A673 (cell line): ENCODE measurements at places on chromosomes 11 and 22. TPM values are rescaled to one million over a fixed set of nuclear protein-coding genes. Genes with fewer than 3 reads are reported as not detected.

Gene MUC6
- total RNA-seq: not detected in 2 replicates

DNA sequence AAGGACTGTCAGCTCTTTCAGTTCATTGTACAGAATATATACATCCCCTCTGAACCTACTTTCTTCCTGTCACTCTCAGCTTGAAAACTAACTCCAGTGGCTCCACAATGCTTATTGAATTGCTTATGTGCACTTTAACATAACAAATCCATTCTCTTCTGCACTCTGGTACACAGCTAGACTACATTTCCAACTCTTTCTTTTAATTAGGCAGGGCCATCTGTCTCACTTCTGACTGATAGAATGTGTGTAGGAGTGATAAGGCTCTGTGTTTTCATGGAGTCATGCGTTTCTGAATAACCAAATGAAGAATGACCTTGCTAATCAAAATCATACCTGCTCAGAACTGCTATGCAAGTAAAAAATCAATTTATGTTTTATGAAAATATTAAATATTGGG is 278.5 kb upstream of the CCDC179 start:
- DNase-seq: no peak
- no peaks in the 10 kb centered on the region for H3K36me3 ChIP-seq
- H3K27ac ChIP-seq: no peak overlapping the region
- H3K4me3 ChIP-seq: no peak overlapping the region
- no peaks in the 10 kb centered on the region for H3K4me1 ChIP-seq

DNA sequence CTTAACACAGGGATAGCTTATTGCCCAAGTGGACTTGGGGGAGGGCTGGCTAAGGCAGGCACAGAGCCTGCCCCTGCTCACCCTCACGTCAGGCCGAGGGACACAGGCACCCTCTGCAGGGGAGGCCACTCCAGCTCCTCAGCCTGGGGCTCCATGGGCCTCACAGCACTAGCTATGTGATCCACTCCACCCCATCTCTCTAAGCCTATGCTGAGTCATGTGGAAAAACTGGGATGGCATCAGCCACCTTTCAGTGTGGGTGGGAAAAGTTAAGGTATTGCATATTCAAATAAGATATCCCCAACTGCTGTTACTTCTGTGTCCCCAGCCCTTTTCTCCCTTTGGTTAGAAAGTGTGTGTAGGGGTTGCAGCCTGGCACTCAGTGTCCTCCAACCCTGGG is 22.3 kb downstream of the RANGAP1 start:
- H3K36me3 ChIP-seq: peaks cover 91% of the 10 kb centered on the region
- H3K27ac ChIP-seq: peak overlapping the region; percentile 47
- no peaks in the 10 kb centered on the region for H3K27me3 ChIP-seq
- no peak overlapping the region for H3K4me3 ChIP-seq
- no peak for DNase-seq

DNA sequence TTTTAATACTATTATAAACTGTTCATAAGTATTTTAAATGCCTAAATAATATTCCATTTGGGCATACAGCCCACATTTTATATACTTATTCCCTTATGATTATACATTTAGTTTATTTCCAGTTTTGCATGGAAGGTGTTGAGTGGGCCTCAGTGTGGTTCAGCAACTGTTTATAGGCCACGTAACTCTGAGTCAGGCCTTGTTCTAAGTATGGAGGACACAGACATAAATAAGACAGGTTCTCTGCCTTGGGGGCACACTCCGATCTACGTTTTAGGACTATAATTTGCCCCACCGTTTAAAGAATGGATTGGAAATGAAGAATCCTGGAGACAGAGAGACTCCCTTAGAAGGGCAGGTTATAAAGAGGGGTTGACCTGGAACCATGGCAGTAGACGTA is 212.2 kb upstream of the TBCEL start:
- no peaks in the 10 kb centered on the region for H3K4me1 ChIP-seq
- no peaks in the 10 kb centered on the region for H3K36me3 ChIP-seq
- DNase-seq: no peak
- peaks cover 13% of the 10 kb centered on the region for H3K27me3 ChIP-seq
- H3K4me3 ChIP-seq: no peak overlapping the region

Gene OR2AG2
- total RNA-seq: not detected in 2 replicates

DNA sequence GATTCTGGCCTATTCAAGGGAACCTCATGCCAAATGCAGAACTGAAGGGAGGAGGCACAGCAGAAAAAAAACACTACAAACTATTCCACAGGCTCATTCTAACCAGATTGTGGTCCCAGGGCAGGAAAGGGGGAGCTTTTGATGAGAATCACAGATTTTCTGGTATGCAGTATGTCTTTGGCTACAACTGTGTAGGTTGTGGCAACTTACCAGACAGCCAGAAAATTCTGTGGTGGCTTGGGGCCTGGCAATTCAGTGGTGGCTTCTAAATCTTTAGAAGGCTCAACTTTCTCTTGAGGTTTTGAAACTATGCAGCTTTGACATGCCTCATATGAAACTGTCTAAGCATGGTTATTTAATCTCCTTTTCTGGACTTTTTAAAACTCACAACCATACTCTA is 850.8 kb upstream of the CCDC90B start:
- H3K27ac ChIP-seq: no peak overlapping the region
- no peaks in the 10 kb centered on the region for H3K36me3 ChIP-seq
- no peaks in the 10 kb centered on the region for H3K27me3 ChIP-seq
- H3K4me1 ChIP-seq: peaks cover 5% of the 10 kb centered on the region

DNA sequence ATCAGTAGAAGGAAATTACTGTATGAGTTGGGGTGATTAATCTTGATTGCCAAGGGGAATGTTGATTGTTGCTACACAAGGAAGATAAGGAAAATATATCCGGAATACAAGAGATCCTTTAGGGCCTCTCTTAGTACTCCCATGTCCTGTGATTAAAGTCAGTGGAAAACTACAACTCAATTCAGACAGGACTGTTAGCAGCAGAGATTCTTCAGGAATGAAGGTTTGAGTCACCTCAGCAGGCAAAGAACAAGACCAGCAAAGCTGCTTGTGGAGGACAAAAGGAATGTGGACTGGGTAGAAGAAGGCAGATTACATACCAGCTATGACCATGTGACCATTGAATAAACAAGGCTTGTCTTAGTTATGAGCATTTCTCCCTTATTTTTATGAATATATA is 478.2 kb downstream of the BUD13 start:
- no peaks in the 10 kb centered on the region for H3K27me3 ChIP-seq
- H3K4me3 ChIP-seq: no peak overlapping the region
- H3K36me3 ChIP-seq: no peaks in the 10 kb centered on the region
- no peaks in the 10 kb centered on the region for H3K4me1 ChIP-seq

DNA sequence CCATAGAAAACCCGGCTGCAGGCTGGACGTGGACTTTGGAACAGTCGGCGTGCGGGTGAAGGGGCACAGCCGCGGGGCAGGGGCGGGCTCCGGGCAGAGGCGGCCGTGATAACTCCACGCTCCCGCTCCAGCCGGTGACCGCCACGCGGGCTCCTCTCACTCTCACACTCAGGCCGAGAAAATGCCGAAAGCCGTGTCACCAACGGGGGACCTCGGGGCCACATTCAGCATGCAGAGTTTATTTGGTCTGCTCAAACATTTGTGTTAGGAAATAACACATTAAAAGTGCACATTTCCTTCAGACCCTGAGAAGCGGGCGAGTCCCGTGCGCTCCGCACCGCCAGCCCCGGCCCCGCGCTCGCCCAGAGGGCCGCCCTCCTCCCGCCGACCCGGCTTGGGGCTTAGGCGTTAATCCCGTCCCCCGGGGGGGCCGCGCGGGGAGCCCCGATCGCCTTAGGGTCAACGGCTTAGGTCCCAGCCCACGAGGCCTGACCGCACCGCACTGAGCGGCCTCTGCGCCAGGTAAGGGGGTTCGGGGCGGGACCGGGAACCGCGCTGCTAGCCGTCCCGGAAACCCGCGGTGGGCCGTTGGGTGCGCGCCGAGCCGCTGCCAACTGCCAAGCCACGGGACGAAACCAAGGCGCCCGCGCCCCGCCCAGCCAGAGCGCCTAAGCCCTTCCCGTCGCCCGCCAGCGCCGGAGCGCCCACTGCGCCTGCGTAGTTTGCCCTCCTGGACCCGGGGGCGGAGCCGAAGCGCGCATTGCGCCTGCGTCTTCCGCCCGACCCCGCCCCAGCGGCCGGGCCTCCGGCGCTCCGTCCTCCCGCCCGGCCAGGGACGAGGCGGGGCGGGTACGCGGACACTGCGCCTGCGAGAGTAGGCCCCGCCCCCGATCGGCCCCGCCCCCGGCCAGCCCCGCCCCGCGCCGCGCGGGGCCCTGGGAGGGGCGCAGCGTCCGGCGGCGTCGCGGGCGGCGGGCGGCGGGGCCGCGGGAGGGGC is at the start of gene ZBED4:
TSS of gene ZBED4 (plus strand) at position 947 of the 997 bp plus-strand sequence. CDS start 29,819 bp downstream, outside the sequence.
- peaks cover 12% of the 10 kb centered on the region for H3K4me1 ChIP-seq
- H3K27ac ChIP-seq: peak within 1 kb of the TSS; percentile 88
- DNase-seq: peak; percentile 98
- H3K4me3 ChIP-seq: peak within 1 kb of the TSS; percentile 84

- H3K4me1 ChIP-seq: peaks cover 7% of the 10 kb centered on the region
- DNase-seq: no peak
- no peak overlapping the region for H3K4me3 ChIP-seq
Measured at GRCh38 chr22:45335854-45336522, 26.3 kb downstream of the FAM118A start.

GRCh38 chr11:32118025-32118974 is 27.4 kb downstream of the RCN1 start:
- peak; percentile 53 for DNase-seq
- no peak overlapping the region for H3K27ac ChIP-seq
- H3K4me1 ChIP-seq: peaks cover 4% of the 10 kb centered on the region
- H3K27me3 ChIP-seq: peaks cover 7% of the 10 kb centered on the region
- H3K36me3 ChIP-seq: no peaks in the 10 kb centered on the region

Gene SLC15A3
- total RNA-seq: not detected in 2 replicates

Gene SAA4
- total RNA-seq: not detected in 2 replicates

- peaks cover 7% of the 10 kb centered on the region for H3K36me3 ChIP-seq
- peak; percentile 49 for DNase-seq
- no peak overlapping the region for H3K27ac ChIP-seq
Measured at GRCh38 chr22:46803031-46803880, 40.8 kb downstream of the TBC1D22A start.

DNA sequence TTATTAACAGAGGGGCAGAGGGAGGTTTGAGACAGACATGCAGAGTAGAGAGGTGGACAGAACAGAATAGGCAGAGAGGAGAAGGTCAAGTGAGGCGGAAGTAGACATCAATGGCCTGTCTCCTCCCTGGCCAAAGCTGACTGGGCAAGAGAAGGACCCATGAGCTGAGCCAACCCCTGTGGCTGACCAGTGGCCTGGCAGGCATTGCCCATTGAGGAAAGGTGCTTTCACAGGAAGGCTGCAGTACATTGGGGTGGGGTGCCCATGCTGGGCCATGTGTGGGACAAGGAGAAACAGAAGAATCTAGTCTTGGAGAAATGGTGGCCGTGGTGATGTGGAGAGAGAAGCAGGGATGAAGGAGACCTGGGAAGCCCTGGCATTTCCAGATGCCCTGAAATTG is 76.0 kb downstream of the MYEOV start:
- H3K27me3 ChIP-seq: no peaks in the 10 kb centered on the region
- H3K4me1 ChIP-seq: peaks cover 17% of the 10 kb centered on the region

DNA sequence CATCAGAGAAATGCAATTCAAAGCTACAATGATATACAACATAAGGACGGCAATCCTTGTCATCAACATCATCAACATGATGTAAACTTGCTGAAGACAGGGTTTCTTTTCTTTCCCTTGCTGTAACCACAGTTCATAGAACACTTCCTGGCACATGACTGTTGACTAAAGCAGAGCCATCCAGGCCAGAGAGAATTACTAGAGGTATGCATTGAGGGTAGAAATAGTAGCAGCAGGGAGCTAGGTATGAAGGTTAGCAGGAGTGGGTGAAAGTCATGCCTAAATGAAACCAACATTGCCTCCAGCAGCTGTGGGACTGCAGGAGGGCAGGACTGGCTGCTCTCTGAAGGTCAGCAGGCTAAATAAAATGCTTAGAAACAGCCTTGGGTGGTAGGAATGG is 103.7 kb downstream of the LRRC32 start:
- no peaks in the 10 kb centered on the region for H3K27me3 ChIP-seq
- no peaks in the 10 kb centered on the region for H3K4me1 ChIP-seq
- H3K4me3 ChIP-seq: no peak overlapping the region
- H3K36me3 ChIP-seq: no peaks in the 10 kb centered on the region
- DNase-seq: no peak

DNA sequence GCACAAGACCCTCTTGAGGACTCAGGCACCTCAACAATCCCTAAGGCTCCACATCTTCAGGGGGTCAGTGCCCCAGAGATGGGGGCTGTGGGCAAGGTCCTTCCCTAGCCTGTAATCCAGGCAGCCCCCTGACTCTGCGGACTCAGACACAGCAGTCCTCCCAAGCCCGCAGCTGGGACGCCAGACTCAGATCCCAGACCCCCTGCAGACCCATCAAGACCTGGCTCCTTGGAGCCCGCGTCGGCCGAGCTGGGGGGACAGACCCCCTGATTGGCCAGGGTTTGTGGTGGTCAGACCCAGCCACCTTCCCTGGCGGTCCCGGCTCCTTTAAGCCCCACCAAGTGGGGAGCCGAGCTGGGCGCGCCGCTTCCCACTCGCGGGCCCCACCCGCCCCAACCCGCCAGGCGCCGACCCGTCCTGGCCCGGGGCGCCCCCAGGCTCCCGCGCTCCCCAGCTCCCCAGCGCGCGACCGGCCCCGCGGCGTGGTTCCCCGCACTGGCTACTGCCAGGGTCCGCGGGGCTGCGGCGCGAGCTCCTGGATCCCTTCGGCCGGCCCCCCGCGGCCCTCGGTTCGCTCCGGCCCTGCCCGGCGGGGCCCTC is 458 bp downstream of the OSBPL5 start:
- peaks cover 15% of the 10 kb centered on the region for H3K4me1 ChIP-seq
- peak overlapping the region; percentile 59 for H3K4me3 ChIP-seq
- peak; percentile 26 for DNase-seq
- H3K27me3 ChIP-seq: no peaks in the 10 kb centered on the region

Gene RELT
- 16.2 and 20.9 TPM in 2 replicates for total RNA-seq

Gene OR5AN1
- not detected in 2 replicates for total RNA-seq

Gene RAB38
- 1.6 and 1.7 TPM in 2 replicates for total RNA-seq

Gene BIK
- total RNA-seq: 1.8 and 2.0 TPM in 2 replicates

DNA sequence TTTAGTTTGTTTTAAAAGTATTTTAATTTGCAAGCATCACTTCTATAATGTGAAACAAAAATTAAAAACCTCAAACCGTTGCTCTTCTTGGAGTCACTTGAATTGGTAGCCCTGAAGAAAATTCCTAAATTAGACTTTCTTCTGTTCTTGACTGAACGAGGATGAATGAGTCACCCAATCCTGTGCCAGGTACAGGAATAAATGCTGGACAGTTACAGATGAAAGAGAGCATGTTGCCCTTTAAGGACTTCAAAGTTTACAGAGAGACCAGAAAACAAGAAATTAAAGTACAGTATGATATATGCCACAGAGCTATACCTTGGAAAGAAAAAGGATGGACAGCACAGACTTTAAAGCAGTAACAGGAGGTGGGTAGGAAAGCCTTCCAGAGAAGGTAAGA is 41.3 kb upstream of the CXCR5 start:
- H3K36me3 ChIP-seq: no peaks in the 10 kb centered on the region
- no peaks in the 10 kb centered on the region for H3K27me3 ChIP-seq
- H3K27ac ChIP-seq: no peak overlapping the region
- no peaks in the 10 kb centered on the region for H3K4me1 ChIP-seq
- H3K4me3 ChIP-seq: no peak overlapping the region

Gene UBQLN3
- total RNA-seq: not detected in 2 replicates

- H3K27ac ChIP-seq: no peak overlapping the region
- H3K27me3 ChIP-seq: no peaks in the 10 kb centered on the region
- H3K4me1 ChIP-seq: no peaks in the 10 kb centered on the region
- H3K4me3 ChIP-seq: no peak overlapping the region
- H3K36me3 ChIP-seq: peaks cover 82% of the 10 kb centered on the region
Measured at GRCh38 chr11:66651016-66651415, 12.5 kb downstream of the RBM4 start.

- H3K4me1 ChIP-seq: peaks cover 4% of the 10 kb centered on the region
- H3K36me3 ChIP-seq: peaks cover 6% of the 10 kb centered on the region
- peak; percentile 95 for DNase-seq
- H3K27ac ChIP-seq: peak within 1 kb of the TSS; percentile 95
- peak within 1 kb of the TSS; percentile 93 for H3K4me3 ChIP-seq
- no peaks in the 10 kb centered on the region for H3K27me3 ChIP-seq
Measured at GRCh38 chr11:9384535-9385326, at the start of gene IPO7. IPO7 (plus strand) TSS chr11:9384652; CDS start chr11:9384764, 112 bp downstream.
